ENCODE measurements at places on chromosomes 3 and 15. TPM values are rescaled to one million over a fixed set of nuclear protein-coding genes. Genes with fewer than 3 reads are reported as not detected.

IGF2BP2 gene
- polyA plus RNA-seq, result 7.1 TPM

DNA sequence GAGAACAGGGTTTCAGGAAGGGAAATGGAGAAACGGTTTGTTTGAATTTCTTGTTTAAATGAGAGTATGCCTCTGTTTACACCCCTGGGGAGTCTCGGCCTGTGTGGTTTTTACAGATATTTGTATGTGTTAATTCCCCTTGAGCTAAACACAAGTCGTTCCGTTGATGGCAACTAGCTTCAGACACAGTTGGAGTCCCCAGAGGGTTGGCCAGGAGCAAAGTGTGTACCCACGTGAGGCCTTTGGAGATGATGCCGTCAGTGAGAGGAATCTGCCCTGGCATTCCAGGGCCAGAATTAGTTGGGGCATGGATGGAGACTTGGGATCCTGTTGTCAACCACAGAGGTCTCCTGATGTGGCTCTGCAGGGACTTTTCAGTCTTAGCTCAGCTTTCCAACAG lies 44.0 kb downstream of the CEMIP start:
- no peak overlapping the region for H3K4me3 ChIP-seq
- no peaks in the 10 kb centered on the region for H3K27me3 ChIP-seq
- no peak overlapping the region for H3K27ac ChIP-seq
- H3K4me1 ChIP-seq, result no peaks in the 10 kb centered on the region
- peaks cover 6% of the 10 kb centered on the region for H3K36me3 ChIP-seq

- DNase-seq, result peak; percentile 95
- H3K4me1 ChIP-seq, result peaks cover 16% of the 10 kb centered on the region
- H3K27me3 ChIP-seq, result no peaks in the 10 kb centered on the region
- H3K4me3 ChIP-seq, result no peak overlapping the region
Observed at GRCh38 chr15:99708563-99708962, 24.7 kb downstream of the LYSMD4 start.

DNA sequence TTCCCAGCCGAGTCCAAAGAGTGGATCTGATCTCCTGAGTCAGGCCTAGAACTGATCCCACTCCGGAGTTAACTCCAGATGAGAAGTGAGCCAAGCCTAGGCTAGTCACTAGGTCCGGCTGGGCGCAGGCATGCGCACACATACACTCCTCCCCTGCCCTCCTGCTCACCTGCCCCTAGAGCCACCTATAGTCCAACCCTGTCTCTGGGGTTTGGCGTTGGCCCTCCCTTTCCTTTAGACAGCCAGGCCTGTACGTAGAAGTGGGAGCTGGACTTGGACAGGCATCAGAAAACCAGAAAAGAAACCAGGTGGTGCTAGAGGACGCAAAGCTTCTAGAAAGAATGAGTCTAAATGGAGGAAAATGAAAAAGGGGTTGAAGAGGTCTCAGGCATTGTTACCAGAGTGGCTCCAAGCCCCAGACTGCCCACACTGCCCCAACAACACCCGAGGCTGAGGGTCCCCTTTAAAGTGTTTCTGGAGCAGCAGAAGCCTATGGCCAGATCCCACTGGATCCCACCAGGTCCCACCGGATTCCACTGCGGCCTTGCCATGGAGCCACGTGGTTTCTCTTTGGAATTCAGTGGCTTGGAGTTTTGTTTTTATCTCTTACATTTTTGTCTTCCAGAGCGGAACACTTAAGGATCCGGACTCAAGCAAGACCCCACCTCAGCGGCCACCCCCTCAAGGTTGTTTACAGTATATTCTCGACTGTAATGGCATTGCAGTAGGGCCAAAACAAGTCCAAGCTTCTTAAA lies 24.2 kb upstream of the TIMP4 start:
- H3K36me3 ChIP-seq, result no peaks in the 10 kb centered on the region
- peaks cover 13% of the 10 kb centered on the region for H3K4me1 ChIP-seq
- DNase-seq, result no peak
- H3K4me3 ChIP-seq, result no peak overlapping the region
- no peak overlapping the region for H3K27ac ChIP-seq
- H3K27me3 ChIP-seq, result no peaks in the 10 kb centered on the region

DNA sequence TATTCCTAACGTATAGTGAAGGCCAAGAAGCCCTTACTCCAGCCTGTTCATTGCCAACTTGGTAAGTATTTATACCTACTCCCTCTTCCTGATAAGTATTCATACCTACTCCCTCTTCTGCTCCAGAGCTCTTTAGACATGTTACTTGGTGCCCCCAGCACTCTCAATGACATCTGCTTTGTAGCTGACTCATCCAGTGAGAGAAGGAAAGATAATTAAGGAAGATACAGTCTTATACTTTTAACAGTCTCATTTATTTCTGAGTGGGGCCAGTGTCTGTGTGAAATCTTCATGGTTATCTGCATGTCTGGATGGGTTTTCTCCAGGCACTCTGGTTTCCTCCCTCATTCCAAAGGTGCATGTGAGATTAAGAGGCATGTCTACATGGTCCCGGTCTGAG lies 698.7 kb downstream of the FHIT start:
- H3K4me3 ChIP-seq, result no peak overlapping the region
- no peaks in the 10 kb centered on the region for H3K36me3 ChIP-seq
- H3K27ac ChIP-seq, result no peak overlapping the region
- H3K27me3 ChIP-seq, result no peaks in the 10 kb centered on the region

DNA sequence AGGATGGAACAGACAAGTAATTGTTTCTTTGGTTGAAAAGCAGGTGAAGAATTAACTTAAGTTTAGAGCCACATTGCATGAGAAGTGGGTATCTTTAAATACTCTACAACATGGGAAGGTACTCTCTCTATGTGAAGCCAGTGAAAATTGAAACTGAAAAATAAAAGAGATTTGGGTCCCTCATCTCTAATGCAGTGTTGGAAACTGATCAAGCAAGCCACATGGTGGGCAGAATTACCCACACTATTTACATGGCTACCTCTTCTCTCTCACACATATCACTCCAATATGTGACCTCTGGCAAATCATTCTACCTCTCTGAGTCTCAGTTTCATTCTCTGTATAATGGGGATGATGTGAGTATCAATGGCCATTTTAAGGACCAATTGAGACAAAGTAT lies 339.0 kb downstream of the IL5RA start:
- no peaks in the 10 kb centered on the region for H3K27me3 ChIP-seq
- no peak overlapping the region for H3K4me3 ChIP-seq
- no peaks in the 10 kb centered on the region for H3K36me3 ChIP-seq
- DNase-seq, result no peak
- no peak overlapping the region for H3K27ac ChIP-seq

GRCh38 chr15:50144341-50145120 lies 25.5 kb upstream of the ATP8B4 start:
- H3K4me3 ChIP-seq, result no peak overlapping the region
- H3K4me1 ChIP-seq, result peaks cover 3% of the 10 kb centered on the region
- no peaks in the 10 kb centered on the region for H3K27me3 ChIP-seq
- H3K27ac ChIP-seq, result no peak overlapping the region

TRAT1 gene
- not detected for polyA plus RNA-seq

POLQ gene
- polyA plus RNA-seq, result 4.1 TPM

CPLX3 gene
- not detected for polyA plus RNA-seq

NLGN1 gene
- polyA plus RNA-seq, result 0.61 TPM

SLC33A1 gene
- 22.7 TPM for polyA plus RNA-seq

DNA sequence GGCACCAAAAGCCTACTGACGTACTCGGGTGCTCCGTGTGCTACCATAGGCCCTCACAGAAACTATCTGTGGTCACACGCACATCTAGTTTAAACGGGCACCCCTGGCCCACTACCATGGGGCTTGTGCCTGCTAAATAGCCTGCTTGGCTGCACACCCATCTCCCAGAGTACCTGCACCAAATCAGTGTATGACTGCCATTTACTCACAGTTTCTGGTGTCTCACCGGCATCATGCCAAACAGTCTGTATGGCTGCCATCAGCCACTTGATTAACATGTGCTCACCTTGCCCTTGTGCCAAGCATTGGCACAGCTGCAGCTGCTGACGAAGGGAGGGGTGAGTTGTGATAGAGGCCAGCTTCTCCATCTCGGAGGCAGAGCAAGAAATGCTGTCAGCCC lies 232.7 kb downstream of the IGSF11 start:
- no peak overlapping the region for H3K27ac ChIP-seq
- H3K4me1 ChIP-seq, result no peaks in the 10 kb centered on the region
- H3K36me3 ChIP-seq, result no peaks in the 10 kb centered on the region
- no peak for DNase-seq
- no peak overlapping the region for H3K4me3 ChIP-seq

DNA sequence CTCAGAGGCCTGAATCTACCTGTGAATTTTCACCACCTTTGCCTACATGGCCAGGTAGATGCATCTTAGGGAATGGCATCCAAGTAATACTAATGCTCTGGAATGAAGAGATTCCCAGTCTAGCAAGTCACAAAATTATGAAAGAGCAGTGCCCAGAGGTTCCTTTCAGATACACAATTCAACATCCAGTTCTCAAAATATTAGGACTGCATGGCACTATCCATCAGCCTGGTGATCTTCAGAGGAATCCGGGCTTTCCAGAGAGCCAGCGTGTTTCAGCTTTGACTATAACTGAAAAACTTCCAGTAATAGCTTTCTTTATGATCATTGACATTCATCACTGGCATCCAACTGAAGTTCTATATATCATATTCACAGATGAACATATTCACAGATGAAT lies 849.8 kb downstream of the AGBL1 start:
- no peak overlapping the region for H3K27ac ChIP-seq
- H3K36me3 ChIP-seq, result no peaks in the 10 kb centered on the region
- DNase-seq, result no peak
- H3K4me1 ChIP-seq, result no peaks in the 10 kb centered on the region
- no peak overlapping the region for H3K4me3 ChIP-seq

- no peak overlapping the region for H3K4me3 ChIP-seq
- no peak for DNase-seq
- no peaks in the 10 kb centered on the region for H3K4me1 ChIP-seq
- H3K27ac ChIP-seq, result no peak overlapping the region
- no peaks in the 10 kb centered on the region for H3K36me3 ChIP-seq
- H3K27me3 ChIP-seq, result no peaks in the 10 kb centered on the region
Observed at GRCh38 chr3:4757575-4758248, 221.5 kb upstream of the BHLHE40 start.

DNA sequence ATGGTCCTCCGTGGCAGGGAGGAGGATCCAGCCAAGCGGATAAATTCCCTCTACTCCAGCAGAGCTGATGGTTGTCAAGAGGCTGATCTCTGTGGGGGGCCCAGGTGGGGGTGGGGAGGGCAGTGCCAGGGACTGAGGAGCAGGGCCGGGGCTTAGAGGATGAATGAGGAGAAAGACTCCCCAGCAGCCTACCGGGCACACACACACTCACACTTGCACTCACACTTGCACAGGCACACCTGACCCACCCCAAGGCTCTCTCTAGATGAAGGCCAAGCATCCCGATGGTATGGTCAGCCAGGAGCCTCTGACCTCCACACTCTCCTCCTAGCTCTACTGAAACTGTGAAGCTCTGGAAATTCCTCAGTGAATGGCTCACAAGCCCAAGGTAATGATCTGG lies 131.3 kb upstream of the PRR20G start:
- no peak overlapping the region for H3K27ac ChIP-seq
- H3K4me1 ChIP-seq, result no peaks in the 10 kb centered on the region
- no peak overlapping the region for H3K4me3 ChIP-seq
- peaks cover 14% of the 10 kb centered on the region for H3K27me3 ChIP-seq
- no peak for DNase-seq

ZCWPW2 gene
- polyA plus RNA-seq, result 0.68 TPM

GRCh38 chr3:9736831-9737230 lies 5.3 kb downstream of the BRPF1 start:
- peaks cover 39% of the 10 kb centered on the region for H3K36me3 ChIP-seq
- H3K27me3 ChIP-seq, result no peaks in the 10 kb centered on the region
- no peak overlapping the region for H3K4me3 ChIP-seq
- DNase-seq, result no peak

- H3K36me3 ChIP-seq, result no peaks in the 10 kb centered on the region
- peak; percentile 99 for DNase-seq
- H3K4me3 ChIP-seq, result peak overlapping the region; percentile 70
- no peaks in the 10 kb centered on the region for H3K27me3 ChIP-seq
- H3K27ac ChIP-seq, result peak overlapping the region; percentile 99
Observed at GRCh38 chr3:174439331-174440252, 419.5 kb upstream of the NAALADL2 start.

- no peaks in the 10 kb centered on the region for H3K27me3 ChIP-seq
- peak; percentile 31 for DNase-seq
- H3K4me3 ChIP-seq, result no peak overlapping the region
- no peaks in the 10 kb centered on the region for H3K36me3 ChIP-seq
- no peak overlapping the region for H3K27ac ChIP-seq
Observed at GRCh38 chr15:97995881-97996603, 35.5 kb downstream of the ARRDC4 start.

GRCh38 chr3:58566398-58567250 lies 10.6 kb downstream of the FAM107A start:
- no peaks in the 10 kb centered on the region for H3K36me3 ChIP-seq
- H3K4me3 ChIP-seq, result no peak overlapping the region
- peaks cover 4% of the 10 kb centered on the region for H3K4me1 ChIP-seq
- H3K27me3 ChIP-seq, result no peaks in the 10 kb centered on the region
- DNase-seq, result no peak

CACNA1D gene
- 0.33 TPM for polyA plus RNA-seq

Measured in fibroblast of lung (primary cell).